ENCODE measurements at places on chromosomes 3 and 15.

GRCh38 chr15:47846128-47846868 is 129.0 kb downstream of the SEMA6D start:
- no peaks in the 10 kb centered on the region for H3K4me1 ChIP-seq
- H3K27me3 ChIP-seq: peaks cover 7% of the 10 kb centered on the region
- H3K4me3 ChIP-seq: no peak overlapping the region
- H3K27ac ChIP-seq: no peak overlapping the region
- DNase-seq: no peak

DNA sequence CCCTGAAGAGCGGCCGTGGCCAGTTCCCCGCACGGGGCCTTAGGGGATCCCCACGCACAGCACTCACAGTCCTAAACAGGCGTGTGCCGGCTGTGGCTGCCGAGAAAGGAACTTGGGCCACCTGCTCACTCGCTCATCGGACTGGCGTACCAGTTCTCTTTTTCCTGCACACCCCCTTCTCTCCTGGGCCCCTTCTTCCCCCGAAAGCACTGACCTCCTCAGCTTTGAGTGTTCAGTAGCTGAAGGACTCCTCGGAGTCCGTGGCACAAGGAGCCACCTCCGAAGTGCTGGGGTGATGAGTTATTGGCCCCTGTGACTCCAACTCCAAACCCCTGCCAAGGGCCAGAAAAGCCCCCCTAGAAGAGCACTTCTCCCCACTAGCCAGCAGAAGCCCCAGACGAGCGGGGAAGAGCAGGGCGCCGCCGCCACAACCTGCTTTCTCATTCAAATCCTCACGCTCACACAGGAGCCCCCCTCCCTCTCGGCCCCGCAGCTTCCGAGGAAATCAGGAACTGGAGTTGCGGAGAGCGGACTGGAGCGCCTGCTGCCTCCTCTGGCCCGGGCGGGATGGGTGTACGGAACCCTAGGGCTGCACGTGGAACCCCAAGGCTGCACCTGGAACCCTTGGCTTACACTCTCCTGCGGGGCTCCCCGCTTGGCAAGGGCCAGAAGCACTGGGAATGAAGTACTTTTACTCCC is at the start of gene PLCH1:
Gene PLCH1, minus strand, starts transcription at position 446 of the 699 bp plus-strand sequence. CDS start 40,847 bp downstream, outside the sequence.
- H3K27me3 ChIP-seq: peaks cover 12% of the 10 kb centered on the region
- no peaks in the 10 kb centered on the region for H3K36me3 ChIP-seq
- H3K4me1 ChIP-seq: peaks cover 27% of the 10 kb centered on the region
- peak; percentile 41 for DNase-seq

GRCh38 chr15:78880242-78880533 is 7.5 kb downstream of the MORF4L1 start:
- no peak overlapping the region for H3K4me3 ChIP-seq
- H3K27ac ChIP-seq: no peak overlapping the region
- no peaks in the 10 kb centered on the region for H3K27me3 ChIP-seq
- H3K36me3 ChIP-seq: peaks cover 75% of the 10 kb centered on the region
- peaks cover 92% of the 10 kb centered on the region for H3K4me1 ChIP-seq

GRCh38 chr3:37526511-37526910 is 335.2 kb upstream of the CTDSPL start:
- no peak for DNase-seq
- no peaks in the 10 kb centered on the region for H3K27me3 ChIP-seq
- no peak overlapping the region for H3K27ac ChIP-seq

GRCh38 chr15:20272422-20273184 is 269.0 kb downstream of the GOLGA6L6 start:
- no peak overlapping the region for H3K27ac ChIP-seq
- no peak overlapping the region for H3K4me3 ChIP-seq

DNA sequence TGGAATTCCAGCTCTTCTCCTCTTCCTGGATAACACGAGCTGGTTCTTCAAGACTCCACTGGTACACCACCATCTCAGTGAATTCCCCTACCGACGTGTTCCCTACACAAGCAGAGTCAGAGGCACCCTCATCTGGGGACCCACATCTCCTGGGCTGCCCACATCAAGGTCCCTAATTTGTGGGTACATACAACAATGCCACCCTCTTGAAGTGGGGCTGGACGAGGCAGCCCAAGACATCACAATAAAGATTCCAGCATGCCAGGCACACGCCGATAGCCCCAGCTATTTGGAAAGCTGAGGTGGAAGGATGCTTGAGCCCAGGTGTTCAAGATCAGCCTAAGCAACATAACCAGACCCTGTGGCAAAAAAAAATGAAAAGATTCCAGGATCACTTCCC is 221.2 kb upstream of the LINGO1 start:
- peaks cover 10% of the 10 kb centered on the region for H3K27me3 ChIP-seq
- H3K27ac ChIP-seq: no peak overlapping the region
- DNase-seq: no peak
- no peaks in the 10 kb centered on the region for H3K4me1 ChIP-seq

- no peaks in the 10 kb centered on the region for H3K4me1 ChIP-seq
- no peaks in the 10 kb centered on the region for H3K27me3 ChIP-seq
- no peak overlapping the region for H3K4me3 ChIP-seq
- no peak for DNase-seq
- no peaks in the 10 kb centered on the region for H3K36me3 ChIP-seq
Observed at GRCh38 chr15:78257681-78258080, 6.7 kb upstream of the DNAJA4 start.

DNA sequence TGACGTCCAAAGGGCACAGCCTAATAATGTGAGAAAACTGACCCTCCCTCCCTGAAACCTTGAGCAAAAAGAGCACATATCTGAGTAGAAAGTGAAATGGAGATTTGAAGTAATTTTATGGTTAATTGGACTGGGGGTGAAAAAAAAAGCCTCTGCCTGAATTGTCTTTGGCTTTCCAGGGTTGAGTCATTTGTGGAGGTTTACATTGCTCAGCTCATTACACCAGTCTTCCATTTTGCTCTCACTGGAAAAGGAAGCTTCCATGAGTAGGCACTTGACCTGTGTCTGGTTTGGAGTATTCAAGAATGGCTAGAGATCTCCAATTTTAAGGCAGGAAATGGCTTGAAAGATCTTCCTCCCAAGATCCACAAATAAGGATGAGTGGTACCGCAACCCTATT is 273.9 kb downstream of the PDCD6IP start:
- H3K4me3 ChIP-seq: no peak overlapping the region
- H3K36me3 ChIP-seq: no peaks in the 10 kb centered on the region
- H3K4me1 ChIP-seq: no peaks in the 10 kb centered on the region
- no peak overlapping the region for H3K27ac ChIP-seq
- no peaks in the 10 kb centered on the region for H3K27me3 ChIP-seq

DNA sequence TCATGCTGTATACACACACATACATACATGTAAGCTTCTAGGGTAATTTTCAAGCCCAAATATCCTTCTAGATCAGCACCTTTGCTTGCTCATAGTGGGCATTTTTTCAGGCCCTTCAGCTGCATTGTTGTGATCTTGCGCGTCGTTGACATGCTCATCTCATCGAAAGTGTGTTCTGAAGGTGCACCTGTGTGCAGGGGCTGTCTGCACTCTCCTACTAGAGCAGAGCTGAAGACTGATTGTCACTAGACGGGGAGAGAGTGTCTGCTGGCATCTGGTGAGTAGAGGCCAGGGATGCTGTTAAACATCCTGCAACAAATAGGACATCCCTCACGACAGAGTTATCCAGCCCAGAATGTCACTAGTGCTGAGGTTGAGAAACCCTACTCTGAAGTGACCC is 35.7 kb upstream of the VILL start:
- H3K36me3 ChIP-seq: no peaks in the 10 kb centered on the region
- H3K4me3 ChIP-seq: no peak overlapping the region
- peak overlapping the region; percentile 93 for H3K27ac ChIP-seq
- no peak for DNase-seq

- no peak overlapping the region for H3K27ac ChIP-seq
- no peaks in the 10 kb centered on the region for H3K27me3 ChIP-seq
Observed at GRCh38 chr3:41188306-41188705, 11.0 kb upstream of the CTNNB1 start.

- H3K36me3 ChIP-seq: no peaks in the 10 kb centered on the region
- no peaks in the 10 kb centered on the region for H3K4me1 ChIP-seq
- DNase-seq: no peak
- peaks cover 16% of the 10 kb centered on the region for H3K27me3 ChIP-seq
- H3K27ac ChIP-seq: no peak overlapping the region
- no peak overlapping the region for H3K4me3 ChIP-seq
Observed at GRCh38 chr3:12442654-12443501, 41.4 kb upstream of the TSEN2 start.

GRCh38 chr3:17233398-17233800 is 348.6 kb downstream of the PLCL2 start:
- H3K36me3 ChIP-seq: peaks cover 8% of the 10 kb centered on the region
- H3K4me1 ChIP-seq: peaks cover 23% of the 10 kb centered on the region
- H3K4me3 ChIP-seq: no peak overlapping the region
- H3K27me3 ChIP-seq: no peaks in the 10 kb centered on the region
- DNase-seq: peak; percentile 68
- peak overlapping the region; percentile 61 for H3K27ac ChIP-seq

DNA sequence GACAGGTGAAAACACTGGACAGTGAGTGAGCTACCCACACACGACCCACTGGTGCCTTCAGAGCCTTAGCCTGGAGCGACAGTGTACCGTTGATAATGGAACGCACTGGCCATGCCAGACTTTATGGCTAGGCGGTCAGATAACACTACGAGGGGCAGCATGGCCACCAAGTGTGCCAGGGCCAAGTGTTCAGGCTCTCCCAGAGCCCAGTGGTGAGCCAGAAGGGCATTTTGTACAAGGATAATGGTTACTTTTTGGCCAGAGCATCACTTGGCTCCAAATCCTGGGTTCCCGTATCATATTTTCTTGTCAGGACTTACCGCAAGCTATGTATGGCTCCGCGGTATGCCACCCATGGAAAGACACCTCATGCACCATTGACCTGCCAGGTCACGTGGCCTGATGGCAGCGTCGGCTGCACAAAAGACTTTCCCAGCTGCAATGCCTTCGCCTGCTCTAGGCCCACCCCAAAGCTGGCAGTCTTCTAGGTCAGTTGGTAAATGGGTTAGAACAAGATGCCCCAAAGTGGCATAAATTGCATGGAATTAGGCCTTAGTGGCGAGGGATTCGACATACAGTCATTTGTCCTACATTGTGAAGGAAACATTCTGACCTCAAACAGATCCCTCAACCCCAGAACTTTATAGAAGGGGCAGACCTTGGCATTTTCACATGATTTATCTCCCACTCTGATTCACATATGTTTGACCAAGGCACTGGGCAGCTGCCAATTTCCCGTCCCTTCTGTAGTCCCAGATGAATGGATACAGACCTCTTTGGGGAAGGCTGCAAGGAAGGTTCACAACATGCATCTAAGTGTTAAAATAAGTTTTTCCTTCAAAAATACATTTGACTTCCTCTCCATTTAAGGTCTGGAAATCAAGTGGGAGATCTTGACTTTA is 12.2 kb upstream of the SLC28A1 start:
- H3K4me1 ChIP-seq: no peaks in the 10 kb centered on the region
- H3K27ac ChIP-seq: no peak overlapping the region
- no peak overlapping the region for H3K4me3 ChIP-seq
- DNase-seq: no peak
- H3K36me3 ChIP-seq: no peaks in the 10 kb centered on the region

- no peak overlapping the region for H3K4me3 ChIP-seq
- H3K27ac ChIP-seq: no peak overlapping the region
- no peaks in the 10 kb centered on the region for H3K36me3 ChIP-seq
- DNase-seq: no peak
Observed at GRCh38 chr3:193049935-193050334, 132.3 kb upstream of the MB21D2 start.

DNA sequence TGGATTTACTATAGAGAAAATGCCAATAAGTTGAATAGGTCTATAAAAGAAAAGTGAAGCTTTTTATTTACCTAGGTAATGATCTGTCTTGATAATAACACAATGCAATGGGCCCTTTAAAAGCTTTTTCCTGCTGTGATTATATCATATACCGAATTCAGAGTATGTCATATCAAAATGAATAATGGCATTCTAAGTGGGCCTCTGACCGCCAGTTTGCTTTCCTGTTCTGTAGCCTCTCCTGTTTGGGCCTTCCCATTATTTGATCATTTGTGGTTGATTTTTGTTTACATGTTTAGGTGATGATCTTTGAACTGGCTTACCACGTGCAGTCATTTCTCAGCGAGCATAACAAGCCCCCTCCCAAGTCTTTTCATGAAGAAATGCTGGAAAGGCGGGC is 14.9 kb downstream of the EIF2AK4 start:
- H3K36me3 ChIP-seq: peaks cover 18% of the 10 kb centered on the region
- no peak overlapping the region for H3K4me3 ChIP-seq
- no peaks in the 10 kb centered on the region for H3K27me3 ChIP-seq
- no peak overlapping the region for H3K27ac ChIP-seq

DNA sequence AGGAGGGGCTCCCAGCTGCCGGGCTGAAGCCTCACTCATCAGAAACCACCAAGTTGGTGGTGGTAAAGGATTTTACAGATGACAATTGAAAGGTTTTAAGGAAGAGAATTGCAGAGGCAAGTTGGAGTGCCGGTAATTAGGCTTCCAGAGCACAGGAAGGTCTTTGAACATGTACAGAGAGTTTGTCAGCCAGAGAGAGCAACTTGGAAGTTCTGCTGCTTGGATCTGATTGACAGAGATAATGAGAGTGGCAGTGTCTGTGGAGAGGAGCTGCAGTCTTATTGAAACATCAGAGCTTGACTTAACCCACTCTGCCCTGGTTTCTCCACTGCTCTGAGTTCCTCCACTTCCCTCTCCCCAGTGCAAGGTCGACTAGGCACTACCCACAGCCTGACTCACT is 448.6 kb downstream of the EPHB1 start:
- no peak for DNase-seq
- no peaks in the 10 kb centered on the region for H3K27me3 ChIP-seq
- no peaks in the 10 kb centered on the region for H3K36me3 ChIP-seq
- no peak overlapping the region for H3K27ac ChIP-seq

GRCh38 chr3:71809321-71810026 is 24.5 kb upstream of the PROK2 start:
- DNase-seq: no peak
- no peaks in the 10 kb centered on the region for H3K36me3 ChIP-seq
- H3K27me3 ChIP-seq: peaks cover 1% of the 10 kb centered on the region
- no peak overlapping the region for H3K4me3 ChIP-seq

DNA sequence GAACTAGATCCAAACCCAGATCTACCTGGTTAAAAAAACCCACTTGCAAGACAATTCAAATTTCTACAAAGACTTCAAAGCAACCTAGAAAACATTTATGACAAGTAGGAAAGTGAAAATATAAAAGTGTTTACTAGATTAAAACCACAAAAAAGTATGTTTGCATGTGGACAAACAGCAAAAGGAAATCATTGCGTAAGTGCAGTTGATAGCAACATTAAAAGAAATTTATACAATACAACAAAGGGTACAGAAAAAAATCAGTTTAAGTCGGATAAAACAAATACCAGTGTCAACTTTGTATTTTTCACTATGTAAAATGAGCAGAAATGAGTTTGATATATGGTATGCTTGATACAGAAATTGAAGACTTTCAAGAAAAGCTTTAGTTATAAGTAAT is 2.6 kb downstream of the EIF5A2 start:
- DNase-seq: no peak
- H3K27me3 ChIP-seq: no peaks in the 10 kb centered on the region
- peaks cover 6% of the 10 kb centered on the region for H3K4me1 ChIP-seq
- no peak overlapping the region for H3K27ac ChIP-seq
- peaks cover 19% of the 10 kb centered on the region for H3K36me3 ChIP-seq
- no peak overlapping the region for H3K4me3 ChIP-seq

DNA sequence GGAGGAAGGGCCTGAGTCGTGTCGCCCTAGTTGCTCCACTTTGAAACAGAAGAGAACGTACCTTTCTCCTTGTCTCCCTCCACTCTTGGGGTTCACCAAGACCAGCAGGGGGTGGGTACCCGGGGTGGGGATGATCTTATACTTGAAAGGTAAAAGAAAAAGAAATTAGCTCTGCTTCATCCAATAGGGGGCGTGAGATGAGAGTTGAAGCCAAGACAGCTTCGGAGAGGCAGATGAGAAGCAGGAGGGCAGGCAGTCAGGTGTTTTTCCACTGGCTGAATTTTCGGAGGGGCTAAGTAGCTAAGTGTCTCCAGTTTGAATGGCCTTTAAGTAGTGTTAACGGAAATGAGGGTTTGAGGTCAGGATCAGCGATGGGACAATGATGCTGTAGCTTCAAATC is 100.4 kb downstream of the DGKG start:
- no peak overlapping the region for H3K4me3 ChIP-seq
- H3K36me3 ChIP-seq: no peaks in the 10 kb centered on the region
- no peak overlapping the region for H3K27ac ChIP-seq
- H3K27me3 ChIP-seq: no peaks in the 10 kb centered on the region

Measured in naive thymus-derived CD8-positive, alpha-beta T cell (primary cell).